WTC11 (cell line): ENCODE measurements at places on chromosomes 3 and 15. TPM values are rescaled to one million over a fixed set of nuclear protein-coding genes. Genes with fewer than 3 reads are reported as not detected.

DNA sequence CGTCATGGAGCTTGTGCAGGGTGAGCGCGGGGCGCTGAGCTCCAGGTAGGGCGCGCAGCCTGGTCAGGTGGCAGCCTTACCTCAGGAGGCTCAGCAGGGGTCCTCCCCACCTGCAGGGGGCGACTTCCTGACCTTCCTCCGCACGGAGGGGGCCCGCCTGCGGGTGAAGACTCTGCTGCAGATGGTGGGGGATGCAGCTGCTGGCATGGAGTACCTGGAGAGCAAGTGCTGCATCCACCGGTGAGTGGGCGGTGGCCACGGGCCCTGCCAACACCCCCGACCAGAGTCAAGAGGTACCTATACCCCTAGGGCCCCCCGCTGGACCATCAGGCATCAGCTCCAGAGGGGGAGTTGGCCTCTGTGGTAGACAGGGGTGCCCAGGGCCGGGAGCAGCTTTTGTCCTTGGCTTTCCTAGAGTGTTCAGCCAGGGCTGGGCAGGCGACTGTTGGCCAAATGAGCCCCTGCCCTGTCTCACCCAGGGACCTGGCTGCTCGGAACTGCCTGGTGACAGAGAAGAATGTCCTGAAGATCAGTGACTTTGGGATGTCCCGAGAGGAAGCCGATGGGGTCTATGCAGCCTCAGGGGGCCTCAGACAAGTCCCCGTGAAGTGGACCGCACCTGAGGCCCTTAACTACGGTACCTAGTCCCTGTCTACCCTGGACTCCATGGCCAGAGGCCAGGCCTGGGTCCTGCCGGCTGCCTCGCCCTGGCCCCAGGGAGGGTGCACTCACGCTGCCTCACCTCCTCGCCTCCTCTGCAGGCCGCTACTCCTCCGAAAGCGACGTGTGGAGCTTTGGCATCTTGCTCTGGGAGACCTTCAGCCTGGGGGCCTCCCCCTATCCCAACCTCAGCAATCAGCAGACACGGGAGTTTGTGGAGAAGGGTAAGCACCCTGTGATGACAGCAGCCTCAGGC lies 9.1 kb downstream of the FES start:
- DNase-seq, result no peak
- H3K4me1 ChIP-seq, result no peaks in the 10 kb centered on the region
- H3K27me3 ChIP-seq, result no peaks in the 10 kb centered on the region
- H3K27ac ChIP-seq, result no peak overlapping the region

The ADCY5 gene
- total RNA-seq, result 23.5 to 28.6 TPM (median 26.8 TPM) in 3 replicates

- no peaks in the 10 kb centered on the region for H3K27me3 ChIP-seq
- DNase-seq, result no peak
- H3K4me1 ChIP-seq, result peaks cover 12% of the 10 kb centered on the region
- no peak overlapping the region for H3K4me3 ChIP-seq
Measured at GRCh38 chr3:81459733-81460132, 301.7 kb downstream of the GBE1 start.

GRCh38 chr3:12961007-12961696 lies 112.1 kb downstream of the IQSEC1 start:
- H3K27me3 ChIP-seq, result no peaks in the 10 kb centered on the region
- peaks cover 35% of the 10 kb centered on the region for H3K4me1 ChIP-seq
- no peaks in the 10 kb centered on the region for H3K36me3 ChIP-seq
- no peak overlapping the region for H3K27ac ChIP-seq
- no peak for DNase-seq
- H3K4me3 ChIP-seq, result no peak overlapping the region

The PRR23C gene
- total RNA-seq, result not detected in 3 replicates

GRCh38 chr15:84649706-84650105 lies 4.4 kb downstream of the WDR73 start:
- H3K36me3 ChIP-seq, result peaks cover 52% of the 10 kb centered on the region
- peaks cover 11% of the 10 kb centered on the region for H3K4me1 ChIP-seq
- H3K27ac ChIP-seq, result no peak overlapping the region
- H3K27me3 ChIP-seq, result no peaks in the 10 kb centered on the region; the same call in 1 of the 2 replicates
- DNase-seq, result no peak
- no peak overlapping the region for H3K4me3 ChIP-seq

- no peaks in the 10 kb centered on the region for H3K4me1 ChIP-seq
- no peak overlapping the region for H3K27ac ChIP-seq
Measured at GRCh38 chr3:28334552-28334951, 14.0 kb upstream of the ZCWPW2 start.

DNA sequence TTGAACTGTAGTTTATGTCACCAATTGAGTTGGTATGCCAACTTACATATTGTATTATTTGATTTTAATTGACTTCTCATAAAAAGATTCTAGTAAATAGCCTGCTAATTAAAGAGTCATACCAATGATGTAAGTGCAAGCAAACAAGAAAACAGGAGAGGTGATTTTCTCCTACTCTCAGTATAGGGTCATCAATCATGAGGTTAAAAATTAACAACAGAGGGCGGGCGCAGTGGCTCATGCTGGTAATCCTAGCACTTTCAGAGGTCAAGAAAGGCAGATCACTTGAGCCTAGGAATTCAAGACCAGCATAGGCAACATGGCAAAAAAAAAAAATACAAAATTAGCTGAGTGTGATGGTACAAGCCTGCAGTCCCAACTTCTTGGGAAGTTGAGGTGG lies 108.7 kb downstream of the MYO9A start:
- no peak overlapping the region for H3K4me3 ChIP-seq
- H3K36me3 ChIP-seq, result no peaks in the 10 kb centered on the region
- no peaks in the 10 kb centered on the region for H3K27me3 ChIP-seq
- no peak overlapping the region for H3K27ac ChIP-seq
